Amniotic stem cell (primary cell): ENCODE measurements at places on chromosomes 5 and 9.

DNA sequence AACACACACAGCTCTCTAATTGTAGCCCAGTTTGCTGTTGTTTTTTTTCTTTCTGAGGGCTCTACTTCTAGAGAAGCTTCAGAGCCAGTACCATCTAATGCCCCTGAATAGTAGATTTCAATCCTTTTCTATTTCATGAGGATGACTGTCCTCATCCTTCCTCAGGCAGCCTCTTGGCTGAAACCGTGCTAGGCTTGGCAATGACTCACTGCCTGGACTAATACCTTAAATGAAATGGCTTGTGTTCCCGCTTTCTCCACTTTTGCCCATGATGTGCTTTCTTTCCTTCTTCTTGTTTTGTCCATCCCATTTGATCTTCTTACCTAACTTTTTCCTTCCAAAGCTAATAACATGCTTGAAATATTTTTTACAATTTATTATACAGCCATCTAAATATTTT, 80.1 kb downstream of the ITGA1 start:
- no peak for DNase-seq

DNA sequence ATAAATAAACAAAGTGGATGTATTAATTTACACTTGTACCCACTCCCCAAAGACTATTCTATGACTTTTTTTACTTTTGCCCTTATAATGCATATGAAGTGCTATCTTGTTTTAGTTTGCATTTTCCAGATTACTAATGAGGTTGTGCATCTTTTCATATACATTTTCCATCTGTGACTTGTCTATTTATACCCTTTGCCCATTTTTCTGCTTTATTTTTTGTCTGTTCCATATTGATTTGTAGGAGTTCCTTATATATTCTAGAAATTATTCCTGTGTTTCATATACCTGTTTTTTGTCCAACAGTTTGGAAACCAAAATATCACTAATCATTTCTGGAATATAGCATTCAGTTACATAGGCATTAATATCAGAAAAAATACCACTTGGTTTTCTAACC, 54.0 kb upstream of the SLC30A5 start:
- DNase-seq = no peak

- no peak for DNase-seq
Measured at GRCh38 chr9:109213285-109214121, 46.5 kb upstream of the FRRS1L start.

DNA sequence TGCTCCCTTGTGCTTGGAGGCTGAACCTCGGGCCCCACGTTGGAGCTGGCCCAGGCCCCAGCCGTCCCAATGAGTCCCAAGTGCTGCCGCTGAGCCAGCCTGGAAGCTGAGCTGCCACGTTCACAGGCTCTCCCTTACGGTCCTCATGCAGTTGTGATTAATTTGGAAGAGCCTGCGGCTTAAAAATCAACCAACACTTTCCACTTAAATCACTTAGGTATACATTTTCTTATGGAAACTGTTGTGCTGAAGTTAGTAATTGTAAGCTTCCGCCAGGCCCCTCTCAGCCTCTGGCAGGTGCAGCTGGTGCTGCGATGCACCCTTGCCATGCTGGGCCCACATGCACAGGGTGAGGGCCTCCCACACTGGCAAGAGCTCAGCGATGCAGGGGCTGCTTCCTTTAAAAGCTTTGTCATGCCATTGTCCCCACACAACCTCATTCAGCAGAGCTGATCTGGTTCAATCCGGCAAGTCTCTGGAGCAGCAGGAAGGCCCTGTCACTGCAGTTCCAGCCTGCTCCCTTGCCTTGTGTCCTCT, 61.0 kb downstream of the IPPK start:
- DNase-seq = no peak

DNA sequence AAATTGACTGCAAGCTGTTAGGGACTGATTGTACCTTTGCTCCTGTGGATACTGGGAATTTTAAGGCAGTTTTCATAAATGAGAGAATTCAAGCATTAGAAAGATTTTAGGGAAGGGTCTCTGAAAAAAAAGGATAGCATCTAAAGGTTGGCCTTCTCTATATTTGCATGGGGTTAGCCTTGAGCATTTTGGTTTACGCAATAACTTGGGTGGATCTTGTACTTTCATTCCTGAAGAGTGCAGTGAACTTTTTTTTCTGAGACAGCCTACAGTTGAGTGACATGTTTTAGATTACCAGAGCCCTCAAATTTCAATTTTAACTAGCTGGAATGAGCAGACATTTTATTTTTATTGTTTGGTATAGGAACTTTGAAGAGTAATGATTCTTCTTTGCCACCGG, 91.6 kb upstream of the NR3C1 start:
- no peak for DNase-seq

DNA sequence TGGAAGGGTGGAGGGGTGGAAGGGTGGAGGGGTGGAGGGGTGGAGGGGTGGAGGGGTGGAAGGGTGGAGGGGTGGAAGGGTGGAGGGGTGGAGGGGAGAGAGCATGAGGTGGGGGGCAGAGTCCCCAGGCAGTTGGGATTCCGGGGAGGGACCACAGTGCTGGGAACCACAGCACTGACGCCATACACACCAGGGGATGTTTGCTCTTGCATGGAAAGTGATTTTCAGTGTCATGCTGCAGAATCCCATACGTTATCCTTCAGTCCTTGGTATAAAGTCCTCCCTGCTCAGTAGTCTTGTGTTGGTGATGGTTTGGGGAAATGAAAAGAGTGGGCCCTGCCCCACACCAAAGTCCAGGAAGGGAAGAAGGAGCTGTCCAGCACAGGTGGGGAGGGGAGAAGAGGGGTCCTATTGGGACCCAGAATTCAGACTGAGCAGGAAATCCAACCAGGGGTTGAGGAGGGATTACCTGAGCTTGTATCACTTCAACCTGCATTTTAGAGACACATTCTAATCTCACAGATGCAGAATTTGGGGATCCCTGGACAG, 5.5 kb upstream of the FIBCD1 start:
- no peak for DNase-seq

GRCh38 chr5:89729623-89730301, 679.8 kb downstream of the CETN3 start:
- no peak for DNase-seq
